ENCODE measurements at places on chromosomes 2 and 18. TPM values are rescaled to one million over a fixed set of nuclear protein-coding genes. Genes with fewer than 3 reads are reported as not detected.

THSD7B gene
- not detected for total RNA-seq

ADGRF3 gene
- 1.6 TPM for total RNA-seq

SNED1 gene
- 32.9 TPM for total RNA-seq

GPR45 gene
- not detected for total RNA-seq

SLC5A7 gene
- not detected for total RNA-seq

APLF gene
- 8.9 TPM for total RNA-seq

SULT1C4 gene
- total RNA-seq = not detected

TUBA3E gene
- not detected for total RNA-seq

IL1R2 gene
- total RNA-seq = not detected

IGFBP5 gene
- not detected for total RNA-seq

Measured in naive thymus-derived CD4-positive, alpha-beta T cell (primary cell).